AG04450 (cell line): ENCODE measurements at places on chromosomes 6 and 20. TPM values are rescaled to one million over a fixed set of nuclear protein-coding genes. Genes with fewer than 3 reads are reported as not detected.

The C6orf52 gene
- 0.63 and 0.74 TPM in 2 replicates for polyA plus RNA-seq

The TGM3 gene
- not detected in 2 replicates for polyA plus RNA-seq

The FAM209B gene
- 0.35 TPM in 1 of 2 replicates, not detected in the other for polyA plus RNA-seq

The SEC23B gene
- 57.5 and 58.2 TPM in 2 replicates for polyA plus RNA-seq

The HLA-DOA gene
- 0.02 TPM in 1 of 2 replicates, not detected in the other for polyA plus RNA-seq

The GJA10 gene
- not detected in 2 replicates for polyA plus RNA-seq

The TINAG gene
- not detected in 2 replicates for polyA plus RNA-seq

The ZSCAN31 gene
- polyA plus RNA-seq: 5.0 TPM in 2 replicates

The COL21A1 gene
- polyA plus RNA-seq: 0.35 and 0.40 TPM in 2 replicates

The ADGRF1 gene
- not detected in 2 replicates for polyA plus RNA-seq

The NKX2-2 gene
- not detected in 2 replicates for polyA plus RNA-seq

The PKHD1 gene
- polyA plus RNA-seq: not detected in 2 replicates

The CMTR1 gene
- polyA plus RNA-seq: 25.1 and 26.8 TPM in 2 replicates

The BPI gene
- polyA plus RNA-seq: 0.04 and 0.12 TPM in 2 replicates

The CENPQ gene
- 3.4 and 6.5 TPM in 2 replicates for polyA plus RNA-seq

The PNLDC1 gene
- 0.11 and 0.19 TPM in 2 replicates for polyA plus RNA-seq

The MAS1 gene
- not detected in 2 replicates for polyA plus RNA-seq

The TP53TG5 gene
- not detected in 2 replicates for polyA plus RNA-seq

The SLC18B1 gene
- polyA plus RNA-seq: 7.5 and 10.2 TPM in 2 replicates

The KHDRBS2 gene
- polyA plus RNA-seq: not detected in 2 replicates

The DEFB118 gene
- not detected in 2 replicates for polyA plus RNA-seq

The TXLNB gene
- 0.88 and 1.3 TPM in 2 replicates for polyA plus RNA-seq

The SIRPA gene
- polyA plus RNA-seq: 21.2 and 27.7 TPM in 2 replicates

The ANGPT4 gene
- not detected in 2 replicates for polyA plus RNA-seq

The OPRM1 gene
- not detected in 2 replicates for polyA plus RNA-seq

The IRAK1BP1 gene
- polyA plus RNA-seq: 2.6 and 3.9 TPM in 2 replicates

The HLA-G gene
- not detected in 2 replicates for polyA plus RNA-seq

The NOTCH4 gene
- 0.37 and 0.55 TPM in 2 replicates for polyA plus RNA-seq

The LYRM2 gene
- polyA plus RNA-seq: 32.8 and 58.5 TPM in 2 replicates

The THBS2 gene
- 90.8 and 95.8 TPM in 2 replicates for polyA plus RNA-seq

The E2F1 gene
- polyA plus RNA-seq: 2.6 and 3.0 TPM in 2 replicates

The GTF2H4 gene
- 31.9 and 33.0 TPM in 2 replicates for polyA plus RNA-seq

The ADA gene
- 12.5 and 12.6 TPM in 2 replicates for polyA plus RNA-seq
